ENCODE measurements at places on chromosomes 1 and 21.
A peak's percentile ranks its signal among the peaks of the same experiment; 100 is the strongest.

DNA sequence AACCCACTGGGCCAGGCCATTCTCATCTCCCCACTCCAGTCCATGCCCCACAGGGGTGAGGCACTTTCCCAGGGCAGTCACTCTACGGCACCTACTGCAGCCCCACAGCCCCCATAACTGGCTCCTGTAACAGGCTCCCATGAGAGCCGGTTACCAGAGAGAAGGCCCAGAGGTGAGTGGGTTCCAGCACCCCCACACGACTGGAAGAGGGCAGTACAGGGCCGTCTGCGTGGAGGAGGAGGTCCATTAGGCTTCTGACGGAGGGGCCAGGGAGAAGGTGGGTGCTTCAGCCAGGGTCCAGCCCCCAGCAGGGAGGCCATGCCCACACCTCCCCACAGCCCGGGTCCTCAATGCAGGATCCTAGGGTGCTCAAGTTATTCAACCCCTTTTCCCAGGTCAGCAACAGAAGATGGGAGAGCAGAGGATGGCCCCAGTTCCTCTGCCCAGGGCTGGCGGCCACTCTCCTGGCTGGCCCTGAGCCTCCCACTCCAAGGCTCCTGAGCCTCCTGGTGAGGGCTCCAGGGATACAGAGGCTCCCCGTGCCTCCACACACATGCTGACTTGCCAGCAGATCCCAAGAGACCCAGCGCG, 1.6 kb downstream of the ACAP3 start:
- DNase-seq, result no peak

DNA sequence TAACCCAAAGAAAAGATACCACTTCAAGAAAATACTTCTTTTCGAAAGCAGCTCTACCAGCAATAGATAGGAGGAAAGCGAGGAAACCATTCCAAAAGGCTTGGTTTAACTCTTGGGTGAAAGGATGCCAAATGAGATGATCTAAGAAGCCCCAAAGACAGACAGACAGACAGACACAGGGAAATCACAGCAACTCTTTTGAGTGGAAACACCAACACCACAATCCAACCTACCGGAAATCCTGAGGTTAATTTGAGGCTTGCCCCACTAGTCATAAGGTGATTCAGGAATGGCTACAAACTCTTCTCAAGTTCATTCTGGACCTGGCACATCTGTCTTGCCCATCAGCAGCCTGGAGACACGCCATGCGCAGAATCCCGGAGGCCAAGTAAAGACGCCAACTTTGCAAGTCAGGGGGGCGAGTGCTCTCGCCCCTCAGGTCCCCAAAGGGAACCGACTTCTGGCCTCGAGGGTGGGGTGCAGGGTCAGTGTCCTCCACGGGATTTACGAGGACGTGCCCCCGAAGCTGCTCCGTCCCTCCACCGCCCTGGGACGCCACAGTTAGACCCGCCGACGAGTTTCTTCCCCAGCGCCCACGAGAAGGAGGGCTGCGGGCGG, 778 bp downstream of the EVI5 start:
- DNase-seq, result peak; percentile 22

DNA sequence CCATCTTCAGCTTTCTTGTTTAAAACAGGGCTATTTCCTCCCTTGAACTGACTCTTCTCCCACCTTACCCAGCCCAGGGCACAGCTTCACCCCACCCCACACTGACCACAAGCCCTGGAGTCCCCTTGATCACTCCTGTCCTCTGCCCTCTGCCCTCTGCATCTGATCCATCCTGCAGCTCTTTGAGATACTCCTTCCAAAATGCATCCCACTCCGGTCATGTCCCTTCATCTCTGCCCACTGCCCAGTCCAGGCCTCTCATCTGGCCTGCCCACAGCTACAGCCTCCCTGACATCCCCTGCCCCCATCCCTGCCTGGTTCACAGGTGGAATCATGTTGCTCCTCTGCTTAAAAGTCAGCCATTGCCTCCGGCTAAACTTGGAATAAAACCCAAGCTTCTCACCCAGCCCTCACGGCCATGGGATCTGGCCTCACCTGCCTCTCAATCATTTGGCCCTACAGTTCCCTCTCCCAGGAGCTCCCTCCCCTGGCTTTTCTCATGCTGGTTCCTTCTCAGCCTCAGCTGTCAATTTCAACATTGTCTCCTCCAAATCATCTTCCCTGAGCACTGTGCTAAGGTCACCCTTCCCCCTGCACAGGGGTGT, 202.0 kb downstream of the MATN1 start:
- DNase-seq, result no peak

DNA sequence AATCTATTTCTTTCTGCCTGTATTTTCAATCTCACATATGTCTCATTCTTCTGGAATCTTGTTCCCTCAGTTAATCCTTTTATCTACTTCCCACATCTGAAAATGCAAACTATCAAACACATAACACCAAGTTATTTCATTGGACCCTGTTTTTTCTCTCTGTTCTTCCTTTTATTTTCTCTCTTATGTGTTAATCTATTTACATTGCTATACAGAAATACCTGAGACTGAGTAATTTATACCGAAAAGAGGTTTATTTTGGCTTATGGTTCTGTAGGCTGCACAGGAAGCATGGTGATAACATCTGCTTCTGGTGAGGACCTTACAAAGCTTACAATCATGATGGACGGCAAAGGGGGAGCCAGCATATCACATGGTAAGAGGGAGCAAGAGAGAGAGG, 247.6 kb downstream of the TGFB2 start:
- DNase-seq, result no peak

- no peak for DNase-seq
Measured at GRCh38 chr1:212237651-212238050, 47.6 kb upstream of the PPP2R5A start.

GRCh38 chr1:26743426-26744059, 44.2 kb upstream of the PIGV start:
- no peak for DNase-seq

GRCh38 chr1:162725301-162725837, 65.1 kb upstream of the HSD17B7 start:
- no peak for DNase-seq

- DNase-seq, result no peak
Measured at GRCh38 chr1:164838786-164839185, 279.8 kb downstream of the PBX1 start.

GRCh38 chr21:44263221-44263760, 1.6 kb upstream of the DNMT3L start:
- DNase-seq, result no peak

DNA sequence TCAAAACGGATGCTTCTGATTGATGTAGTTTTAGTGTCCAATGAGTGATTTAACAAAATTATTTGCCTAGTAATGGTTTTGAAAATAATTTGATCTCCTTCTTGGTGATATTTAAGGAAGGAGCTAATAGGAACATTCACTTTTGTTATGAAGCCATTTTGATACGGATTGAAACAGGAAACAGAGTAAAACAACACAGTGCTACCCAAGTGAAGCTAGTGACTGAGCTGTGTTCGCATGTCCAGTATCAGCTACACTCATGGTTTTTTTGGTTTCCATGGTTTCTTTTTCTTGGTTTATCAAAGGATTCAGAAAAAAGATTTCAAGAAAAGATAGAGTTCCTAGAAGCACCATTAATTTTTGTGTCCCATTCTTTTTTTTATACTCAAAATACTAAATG, 40.1 kb upstream of the PLEKHO1 start:
- DNase-seq, result no peak

- peak; percentile 2 for DNase-seq
Measured at GRCh38 chr1:107480548-107481415, 339.9 kb downstream of the NTNG1 start.

DNA sequence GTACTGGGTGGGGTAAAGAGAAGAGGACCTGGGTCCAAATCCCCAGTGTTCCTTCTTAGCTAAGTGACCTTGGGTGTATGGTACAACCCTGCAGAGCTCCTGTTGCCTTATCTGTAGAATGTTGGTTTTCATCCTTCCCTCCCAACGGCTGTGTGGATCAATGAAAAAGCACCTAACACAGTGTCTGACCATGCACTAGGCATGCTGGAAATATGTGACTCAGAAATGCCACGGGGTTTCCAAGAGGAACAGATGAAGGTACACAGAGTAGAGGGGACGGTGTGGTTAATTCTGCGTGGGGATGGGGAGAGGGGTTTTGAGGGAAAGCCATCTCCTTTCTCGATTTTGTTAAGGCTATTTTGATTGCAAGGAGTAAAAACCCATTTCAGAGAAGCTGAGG, 8.6 kb downstream of the NIPAL3 start:
- DNase-seq, result no peak
